ENCODE measurements at places on chromosomes 3 and 15.
A peak's percentile ranks its signal among the peaks of the same experiment; 100 is the strongest.

- no peak for DNase-seq
Observed at GRCh38 chr3:81947359-81947758, 185.9 kb upstream of the GBE1 start.

DNA sequence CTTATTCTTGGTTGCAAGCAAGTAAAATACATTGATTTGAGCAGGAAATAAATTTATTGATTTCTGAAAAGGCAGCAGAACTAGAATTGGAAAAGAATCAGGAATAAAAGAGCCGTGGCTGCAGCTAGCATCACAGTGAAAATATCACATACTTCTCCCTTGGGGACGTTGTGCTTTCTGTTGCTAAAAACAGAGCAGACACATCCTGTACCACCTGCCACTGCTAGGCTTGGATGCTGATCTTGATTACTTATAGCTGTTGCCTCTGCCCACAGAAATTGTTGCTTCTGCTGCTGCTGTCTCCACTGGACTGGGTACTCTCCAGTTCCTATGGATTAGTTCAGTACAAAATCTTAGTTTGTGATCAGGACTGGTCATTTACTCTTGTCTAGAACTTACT, 283.8 kb downstream of the C3orf38 start:
- no peak for DNase-seq

- no peak for DNase-seq
Observed at GRCh38 chr15:99593070-99593469, 27.3 kb downstream of the MEF2A start.

- no peak for DNase-seq
Observed at GRCh38 chr3:133254716-133255115, 145.1 kb upstream of the BFSP2 start.

DNA sequence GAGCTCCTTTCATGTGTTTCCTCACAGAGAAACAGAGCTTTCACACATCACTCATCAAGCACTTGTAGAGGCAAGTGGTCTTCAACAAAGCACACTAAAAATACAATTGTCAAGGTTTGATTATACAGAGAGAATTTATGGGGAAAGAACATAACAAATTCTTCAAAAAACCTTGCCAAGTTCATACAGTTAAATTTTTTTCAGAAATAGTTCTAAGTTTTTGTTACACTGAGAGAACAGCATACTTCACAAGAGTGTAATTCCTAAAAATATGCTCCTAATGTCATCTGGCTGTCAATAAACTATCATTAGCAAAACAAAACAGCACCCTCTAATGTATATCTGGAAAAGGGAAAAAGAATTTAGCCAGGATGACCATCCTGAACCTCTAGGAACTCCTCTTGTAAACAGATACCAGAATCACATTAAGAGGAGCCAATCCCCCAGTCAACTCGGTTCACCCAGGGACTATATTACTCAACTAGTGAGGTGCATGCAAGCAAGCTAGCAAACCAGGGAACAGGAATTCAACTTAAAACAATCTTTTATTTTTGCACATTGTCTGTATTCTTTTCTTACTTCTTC, 63.3 kb downstream of the RAD18 start:
- no peak for DNase-seq

DNA sequence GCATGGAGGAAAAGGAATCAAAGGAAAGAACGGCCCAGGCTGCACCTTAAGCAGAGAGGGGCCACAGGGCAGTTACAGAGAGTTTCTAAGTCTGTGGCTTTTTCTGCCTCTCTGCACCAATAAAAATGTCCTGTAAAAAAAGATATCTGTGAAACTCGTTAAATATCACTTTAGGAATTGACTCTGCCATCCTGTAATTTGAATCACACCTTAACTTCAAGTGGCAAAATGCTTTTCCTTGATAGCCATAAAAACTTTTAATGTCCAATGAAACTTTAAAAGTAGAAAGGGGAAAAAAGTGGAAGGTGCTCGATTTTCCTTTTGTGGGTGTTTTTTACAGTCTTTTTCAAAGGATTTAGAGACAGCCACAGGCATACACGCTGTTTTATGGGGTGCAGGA, 255.7 kb downstream of the ARRDC4 start:
- DNase-seq, result no peak

DNA sequence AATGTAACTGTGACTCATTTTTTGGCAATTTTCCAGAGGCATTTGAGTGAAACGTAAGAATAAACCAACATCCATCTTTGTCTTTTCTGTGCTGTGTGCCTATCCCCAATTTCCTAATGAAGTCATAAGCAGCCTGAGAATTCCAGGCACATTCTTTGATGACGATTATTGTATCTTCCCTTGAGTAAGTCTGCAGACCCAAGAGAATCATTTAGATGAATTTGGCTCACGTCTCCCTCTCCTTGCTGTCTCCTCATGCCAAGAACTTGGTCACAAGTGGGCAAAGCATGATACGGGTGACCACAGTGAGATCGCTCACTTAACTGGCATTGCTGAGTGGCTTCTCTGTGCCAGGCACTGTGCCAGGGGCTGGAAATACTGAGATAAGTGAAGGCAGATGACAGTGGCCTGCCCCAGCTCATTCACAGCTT, 384.5 kb upstream of the IL12A start:
- DNase-seq, result no peak

GRCh38 chr3:17535274-17535673, 207.2 kb downstream of the TBC1D5 start:
- no peak for DNase-seq

DNA sequence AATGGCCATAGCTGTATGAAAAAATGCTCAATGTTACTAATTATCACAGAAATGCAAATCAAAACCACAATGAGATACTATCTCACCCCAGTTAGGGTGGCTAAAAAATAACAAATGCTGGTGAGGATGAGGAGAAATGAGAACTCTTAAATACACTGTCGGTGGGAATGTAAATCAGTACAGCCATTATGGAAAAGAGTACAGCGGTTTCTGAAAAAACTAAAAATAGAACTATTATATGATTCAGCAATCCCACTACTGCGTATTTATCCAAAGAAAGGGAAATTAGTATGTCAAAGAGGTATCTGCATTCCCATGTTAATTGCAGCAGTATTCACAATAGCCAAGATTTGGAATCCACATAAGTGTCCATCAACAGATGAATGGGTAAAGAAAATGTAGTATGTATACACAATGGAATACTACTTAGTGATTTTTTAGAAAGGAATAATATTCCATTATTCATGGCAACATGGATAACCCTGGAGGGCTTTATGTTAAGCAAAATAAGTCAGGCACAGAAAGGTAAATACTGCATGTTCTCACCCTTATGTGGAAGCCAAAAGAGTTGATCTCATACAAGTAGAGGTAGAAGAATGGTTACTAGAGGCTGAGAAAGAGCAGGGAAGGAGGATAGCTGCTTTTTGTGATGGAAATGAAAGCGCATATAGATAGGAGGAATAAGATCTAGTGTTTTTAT, 35.0 kb downstream of the SERP1 start:
- DNase-seq, result no peak

- no peak for DNase-seq
Observed at GRCh38 chr15:71502077-71502432, 308.3 kb upstream of the NR2E3 start.

- DNase-seq, result no peak
Observed at GRCh38 chr15:58631319-58631718, 118.2 kb downstream of the ADAM10 start.

DNA sequence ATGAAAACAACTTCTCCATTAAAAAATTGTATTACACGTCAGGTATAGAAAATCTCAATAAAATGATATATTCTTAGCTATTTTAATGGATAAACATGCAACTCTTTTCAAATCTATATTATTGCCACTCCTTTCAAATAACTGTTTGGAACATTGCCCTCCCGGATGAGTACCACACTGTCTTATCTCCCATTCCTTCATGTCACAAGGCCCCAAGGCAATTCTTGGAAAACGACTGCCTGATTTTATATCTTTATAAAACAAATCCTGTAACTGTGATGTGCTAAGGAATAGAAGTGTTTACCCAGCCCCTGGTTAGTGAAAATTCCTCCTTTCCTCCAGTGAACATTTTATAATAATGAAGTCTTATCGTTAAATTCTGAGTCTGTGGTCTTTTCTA, 6.2 kb upstream of the ZNF619 start:
- no peak for DNase-seq

DNA sequence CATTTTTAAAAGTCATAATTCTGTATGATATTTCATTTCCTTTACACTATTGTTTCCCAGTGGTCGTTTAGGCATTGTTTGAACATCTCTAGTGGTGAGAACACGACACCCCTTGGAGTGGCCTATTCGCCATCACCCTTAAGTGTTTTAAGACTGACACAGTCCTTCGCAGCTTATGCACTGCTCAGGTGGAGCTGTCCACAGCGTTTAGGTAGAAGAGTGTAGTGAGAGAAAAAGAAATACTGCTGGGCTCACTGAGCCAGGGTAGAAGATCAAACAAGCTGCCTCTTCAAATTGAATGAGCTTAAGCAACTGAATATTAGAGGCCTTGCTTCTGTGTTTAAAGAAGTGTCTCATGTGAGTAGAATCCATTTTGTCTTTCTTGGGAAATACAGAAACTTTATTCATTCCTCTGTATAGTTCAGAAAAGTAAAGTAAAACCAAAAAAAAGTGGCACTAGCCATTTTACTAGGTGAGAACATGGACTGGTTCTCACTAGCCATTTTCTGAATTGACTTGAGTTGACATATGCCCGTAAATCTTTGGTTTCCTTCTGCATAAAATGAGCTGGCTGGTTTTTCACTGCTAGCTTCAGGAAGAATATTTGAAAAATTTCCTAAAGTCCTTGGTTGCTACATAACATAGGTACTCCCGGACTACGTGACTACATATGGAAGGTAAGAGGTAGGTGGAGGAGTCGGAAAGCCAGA, 155.9 kb downstream of the P3H2 start:
- no peak for DNase-seq

- no peak for DNase-seq
Observed at GRCh38 chr15:41558400-41559238, at the start of gene TYRO3. TYRO3 (plus strand) TSS chr15:41559212; CDS start chr15:41559258, 46 bp downstream.

DNA sequence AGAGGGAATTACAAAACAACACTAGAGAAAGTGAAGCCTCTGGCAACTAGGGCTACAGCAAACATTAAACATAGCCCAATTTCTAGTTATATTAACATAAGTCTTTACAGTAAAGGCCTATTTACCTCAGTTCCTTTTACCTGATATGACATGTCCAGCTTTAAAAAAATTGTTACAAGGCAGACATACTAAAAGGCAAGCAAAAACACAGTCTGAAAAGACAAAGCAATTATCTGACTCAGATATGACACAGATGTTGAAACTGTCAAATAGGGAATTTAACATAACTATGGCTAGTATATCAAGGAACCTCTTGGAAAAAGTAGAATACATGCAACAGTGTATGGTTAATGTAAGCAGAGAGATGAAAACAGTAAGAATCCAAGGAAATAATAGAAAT, 238.6 kb downstream of the RAP2B start:
- DNase-seq, result peak; percentile 67

DNA sequence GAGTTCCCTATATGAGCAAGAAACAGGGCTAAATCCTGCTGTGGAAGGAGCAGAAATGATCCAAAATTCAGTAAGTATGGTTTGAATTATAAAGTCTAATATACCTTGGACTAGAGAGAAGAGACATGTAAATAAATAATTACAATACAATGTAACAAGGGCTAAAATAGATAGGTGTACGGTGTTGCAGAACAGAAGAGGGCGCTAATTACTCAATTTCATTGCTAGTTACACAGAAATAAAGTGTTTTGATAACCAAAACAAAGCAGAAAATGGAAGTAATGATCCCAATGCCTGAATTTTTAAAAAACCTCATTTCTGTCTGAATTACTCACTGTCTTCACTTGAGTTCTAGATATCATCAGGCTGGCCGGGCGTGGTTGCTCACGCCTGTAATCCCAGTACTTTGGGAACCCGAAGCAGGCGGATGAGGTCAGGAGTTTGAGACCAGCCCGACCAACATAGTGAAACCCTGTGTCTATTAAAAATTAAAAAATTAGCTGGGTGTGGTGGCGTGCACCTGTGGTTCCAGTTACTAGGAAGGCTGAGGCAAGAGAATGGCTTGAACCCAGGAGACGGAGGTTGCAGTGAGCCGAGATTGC, 8.3 kb upstream of the PLCH1 start:
- no peak for DNase-seq

- DNase-seq, result peak; percentile 63
Observed at GRCh38 chr3:535566-536416, 339.2 kb downstream of the CHL1 start.

DNA sequence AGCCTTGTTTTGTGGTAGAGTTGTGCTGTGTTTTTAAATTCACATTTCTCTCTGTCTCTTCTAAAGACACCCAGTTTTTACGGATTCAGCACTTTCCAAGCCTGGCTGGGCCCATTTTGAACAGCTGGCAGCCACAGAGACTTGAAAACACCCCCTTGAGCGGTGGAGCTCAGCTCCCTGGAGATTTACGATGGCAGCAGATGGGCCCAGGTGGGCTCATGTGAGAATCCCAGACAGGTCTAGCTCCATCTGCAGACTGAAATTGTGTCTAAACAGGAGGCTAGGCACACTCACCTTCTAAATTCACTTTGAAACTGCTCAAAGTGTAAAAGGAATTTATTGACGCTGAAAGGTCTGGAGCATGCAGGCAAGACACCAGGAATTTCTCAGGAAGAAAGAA, 232.0 kb upstream of the HES1 start:
- DNase-seq, result no peak

- DNase-seq, result no peak
Observed at GRCh38 chr3:153219146-153219545, 57.1 kb downstream of the RAP2B start.

DNA sequence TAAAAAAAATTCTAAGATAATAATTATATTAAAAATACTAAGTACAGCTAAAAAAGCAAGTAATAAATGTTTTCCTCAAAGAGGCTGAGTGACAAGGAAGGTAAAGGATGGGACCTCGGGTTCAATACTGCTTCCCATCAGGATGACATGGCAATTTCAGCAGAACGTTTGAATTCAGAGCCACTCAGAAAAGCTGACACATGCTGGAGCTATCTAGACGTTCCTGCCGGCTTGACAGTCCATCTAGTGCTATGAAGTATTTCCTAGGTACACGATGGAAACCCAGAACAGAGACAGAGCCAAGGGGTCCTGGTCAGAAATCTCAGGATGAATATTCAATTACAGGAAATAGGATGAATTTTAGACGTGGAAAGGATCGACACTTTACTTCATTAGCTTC, 361.8 kb downstream of the FGF12 start:
- DNase-seq, result no peak

DNA sequence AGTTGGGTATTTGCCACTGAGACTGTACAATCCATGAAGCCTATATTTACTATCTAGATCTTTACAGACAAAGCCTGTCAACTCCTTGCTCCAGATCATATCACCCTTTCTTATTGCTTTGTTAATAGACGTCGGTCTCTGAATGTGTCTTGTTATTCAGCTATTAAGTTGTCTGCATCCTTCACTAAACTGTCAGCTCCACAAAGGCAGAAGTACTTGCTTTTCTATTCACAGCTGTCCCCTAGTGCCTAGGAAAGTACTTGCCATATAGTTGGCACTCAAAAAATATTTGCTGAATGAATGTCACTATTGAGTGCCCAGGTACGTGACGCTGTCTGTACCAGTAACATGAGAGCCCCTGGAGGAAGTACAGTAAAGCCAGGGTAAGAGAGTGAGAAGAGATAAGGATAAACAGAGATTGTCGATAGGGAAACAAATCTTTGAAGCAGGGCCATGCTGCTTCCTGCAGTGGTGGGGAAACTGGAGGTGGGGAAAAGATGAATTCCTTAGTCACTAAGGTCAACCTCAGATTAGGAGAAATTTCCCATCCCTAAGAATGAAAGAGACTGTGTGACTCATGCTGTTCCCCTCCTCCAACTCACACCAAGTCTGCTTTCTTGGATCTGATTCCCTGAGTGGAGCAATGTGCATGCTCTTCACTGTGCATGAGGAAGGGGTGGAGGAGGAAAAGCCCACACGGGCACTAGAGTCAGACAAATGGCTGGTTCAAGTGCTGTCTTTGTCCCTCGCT, 36.3 kb downstream of the PRICKLE2 start:
- DNase-seq, result peak; percentile 64

- no peak for DNase-seq
Observed at GRCh38 chr3:106139826-106140225, 271.0 kb upstream of the CBLB start.
